Endothelial cell of umbilical vein (primary cell): ENCODE measurements at places on chromosomes 4 and X.
A peak's percentile ranks its signal among the peaks of the same experiment; 100 is the strongest.

- peaks cover 17% of the 10 kb centered on the region for H3K4me1 ChIP-seq
- H3K4me3 ChIP-seq, result no peak overlapping the region
- no peak for DNase-seq
- H3K27me3 ChIP-seq, result no peaks in the 10 kb centered on the region
- H3K27ac ChIP-seq, result no peak overlapping the region
- no peaks in the 10 kb centered on the region for H3K36me3 ChIP-seq
Measured at GRCh38 chr4:140014284-140014683, 139.7 kb downstream of the MAML3 start.

- H3K4me3 ChIP-seq, result no peak overlapping the region
- H3K4me1 ChIP-seq, result peaks cover 11% of the 10 kb centered on the region
- H3K27me3 ChIP-seq, result no peaks in the 10 kb centered on the region
- H3K36me3 ChIP-seq, result no peaks in the 10 kb centered on the region
- no peak for DNase-seq
Measured at GRCh38 chr4:10605746-10606482, 78.7 kb downstream of the CLNK start.

DNA sequence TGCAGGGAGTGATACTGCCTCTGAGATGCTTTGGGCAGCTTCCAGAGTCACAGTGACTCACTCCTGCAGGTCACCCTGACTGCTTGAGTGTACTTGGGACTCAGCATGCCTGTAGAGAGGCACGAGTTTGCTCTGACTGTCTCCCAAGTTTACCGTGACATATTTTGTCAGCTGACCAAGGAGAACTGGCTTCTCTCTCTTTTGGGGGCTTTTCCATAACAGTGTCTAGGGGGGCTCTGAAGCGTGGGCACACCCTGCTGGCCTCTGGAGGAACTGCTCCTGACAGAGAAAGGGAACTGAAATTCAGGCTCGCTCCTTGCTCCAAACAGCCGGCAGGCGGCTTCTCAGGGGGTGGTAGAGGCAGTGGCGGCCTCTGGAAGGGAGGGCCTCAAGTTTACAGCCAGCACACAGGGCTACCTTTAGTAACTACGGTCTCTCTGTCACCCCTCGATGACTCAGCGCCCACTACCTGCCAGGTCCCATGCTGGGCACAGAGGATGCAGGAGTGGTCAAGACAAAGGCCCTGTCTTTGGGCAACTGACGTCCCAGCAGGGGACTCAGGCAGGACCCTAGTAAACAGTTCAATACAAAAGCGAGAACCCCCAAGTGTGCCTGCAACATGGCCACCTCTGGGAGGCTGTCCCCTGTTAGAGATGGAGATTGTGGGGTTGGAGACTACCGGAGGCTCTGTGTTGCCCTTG lies 17.8 kb downstream of the ZNF185 start:
- no peaks in the 10 kb centered on the region for H3K27me3 ChIP-seq
- no peak overlapping the region for H3K4me3 ChIP-seq
- DNase-seq, result peak; percentile 16
- H3K4me1 ChIP-seq, result no peaks in the 10 kb centered on the region

GRCh38 chr4:83876047-83876446 lies 340.1 kb downstream of the GPAT3 start:
- H3K36me3 ChIP-seq, result no peaks in the 10 kb centered on the region
- no peaks in the 10 kb centered on the region for H3K27me3 ChIP-seq
- H3K4me3 ChIP-seq, result no peak overlapping the region
- no peak overlapping the region for H3K27ac ChIP-seq

- H3K4me3 ChIP-seq, result no peak overlapping the region
- H3K4me1 ChIP-seq, result peaks cover 11% of the 10 kb centered on the region
- no peaks in the 10 kb centered on the region for H3K27me3 ChIP-seq
- H3K27ac ChIP-seq, result no peak overlapping the region
- peaks cover 13% of the 10 kb centered on the region for H3K36me3 ChIP-seq
Measured at GRCh38 chr4:145093638-145094037, 4.4 kb downstream of the ANAPC10 start.

GRCh38 chr4:10666616-10667015 lies 18.0 kb downstream of the CLNK start:
- no peak overlapping the region for H3K4me3 ChIP-seq
- no peak overlapping the region for H3K27ac ChIP-seq
- peaks cover 11% of the 10 kb centered on the region for H3K27me3 ChIP-seq
- peaks cover 15% of the 10 kb centered on the region for H3K4me1 ChIP-seq
- DNase-seq, result no peak
- no peaks in the 10 kb centered on the region for H3K36me3 ChIP-seq

DNA sequence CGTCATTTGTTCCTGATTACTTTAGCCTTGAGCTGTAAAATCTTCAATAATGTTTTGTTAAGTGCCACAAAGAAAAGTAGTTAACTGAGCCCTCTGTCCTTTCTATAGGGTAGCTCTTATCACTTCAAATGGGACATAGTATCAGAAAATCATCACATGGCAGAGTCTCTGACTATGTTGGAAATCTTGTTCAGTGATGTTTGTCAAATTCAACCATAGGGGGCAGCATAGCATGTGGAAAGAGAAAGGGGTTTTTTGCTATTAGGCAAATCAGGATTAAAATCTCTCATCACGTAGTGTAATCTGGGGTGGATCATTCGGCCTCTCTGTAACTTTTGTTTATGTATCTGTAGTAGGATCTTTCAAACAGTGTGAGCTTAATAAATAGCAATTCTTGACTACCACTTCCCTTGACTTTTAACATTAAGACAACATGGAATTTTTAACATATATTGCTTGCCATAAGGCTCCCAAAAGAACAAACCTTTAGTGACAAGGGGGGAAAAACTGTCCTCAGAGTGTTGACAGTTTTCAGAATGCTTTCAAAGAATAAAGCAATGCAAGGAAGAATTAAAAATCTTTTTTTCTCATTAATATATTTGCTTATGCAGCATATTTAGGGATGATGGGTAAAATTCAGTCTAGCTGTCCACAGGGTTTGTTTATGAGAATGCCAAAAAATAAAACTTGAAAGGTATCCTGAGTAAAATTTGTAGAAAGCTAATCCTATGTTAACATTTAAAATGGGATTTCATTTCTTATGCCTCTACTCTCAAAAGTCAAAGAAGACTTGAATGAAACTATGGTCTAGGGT lies 127.2 kb downstream of the FBXW7 start:
- H3K27ac ChIP-seq, result no peak overlapping the region
- no peaks in the 10 kb centered on the region for H3K36me3 ChIP-seq
- no peaks in the 10 kb centered on the region for H3K27me3 ChIP-seq
- peak; percentile 42 for DNase-seq

DNA sequence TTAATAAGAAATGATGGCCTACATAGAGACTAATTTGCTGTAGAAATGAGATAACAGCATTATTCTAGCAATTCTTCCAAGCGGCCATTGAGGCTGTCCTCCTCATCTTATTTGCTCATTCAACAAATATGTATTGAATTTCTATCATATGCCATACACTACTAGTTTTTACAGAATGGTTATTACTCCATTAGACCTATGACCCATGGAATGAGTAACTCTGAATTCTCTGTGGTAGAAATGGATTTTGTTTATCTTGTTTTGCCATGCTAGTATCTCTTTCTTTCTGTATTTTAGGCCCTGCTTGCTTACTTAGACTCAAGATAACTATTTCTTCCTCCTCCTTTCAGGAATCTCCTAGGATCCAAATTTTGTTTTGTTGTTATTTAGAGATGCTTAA lies 103.5 kb downstream of the RPA4 start:
- H3K4me1 ChIP-seq, result peaks cover 11% of the 10 kb centered on the region
- H3K27me3 ChIP-seq, result no peaks in the 10 kb centered on the region
- no peak overlapping the region for H3K4me3 ChIP-seq
- H3K36me3 ChIP-seq, result no peaks in the 10 kb centered on the region
- H3K27ac ChIP-seq, result no peak overlapping the region

DNA sequence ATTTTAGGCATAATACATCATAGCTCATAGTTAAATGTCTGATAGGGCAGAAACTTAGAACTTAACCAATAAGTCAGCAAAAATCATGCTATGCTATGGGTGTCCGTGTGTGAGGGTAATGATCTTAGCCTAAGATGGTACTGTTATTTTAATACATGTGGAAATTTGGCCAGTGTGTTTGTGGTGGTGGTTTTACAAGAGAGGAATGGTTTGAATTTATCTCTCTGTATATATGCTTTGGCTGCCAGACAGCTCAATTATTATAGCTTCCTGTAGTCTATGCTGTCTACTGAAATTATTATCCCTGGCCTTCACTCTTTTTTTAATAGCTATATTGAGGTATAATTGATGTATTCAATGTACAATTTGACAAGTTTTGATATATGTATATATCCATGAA lies 21.3 kb downstream of the ZNF330 start:
- peaks cover 2% of the 10 kb centered on the region for H3K4me1 ChIP-seq
- no peak for DNase-seq
- H3K27ac ChIP-seq, result no peak overlapping the region
- H3K4me3 ChIP-seq, result no peak overlapping the region
- no peaks in the 10 kb centered on the region for H3K36me3 ChIP-seq
- no peaks in the 10 kb centered on the region for H3K27me3 ChIP-seq

DNA sequence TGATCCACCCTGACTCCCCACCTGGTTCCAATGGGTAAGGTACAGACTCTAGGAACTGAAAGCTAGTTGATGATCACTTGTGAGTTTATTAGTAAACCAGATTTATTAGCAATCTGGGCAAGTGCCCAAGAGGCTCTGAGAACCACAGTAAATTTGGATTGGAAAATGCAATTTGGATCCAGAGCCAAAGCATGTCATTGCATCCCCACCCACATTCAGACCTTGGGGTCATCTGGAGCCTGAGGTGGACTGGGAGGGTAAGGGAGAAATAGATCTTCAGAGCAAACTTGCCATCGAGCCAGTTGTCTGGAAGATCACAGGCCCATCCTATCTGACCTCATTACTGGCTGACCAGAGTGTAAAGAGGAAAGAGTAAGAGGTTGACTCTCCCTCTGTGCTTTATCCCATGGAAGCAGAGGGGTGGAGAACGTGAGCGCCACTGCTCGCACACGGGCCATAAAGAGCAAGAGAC lies 78.7 kb upstream of the RASGEF1B start:
- no peaks in the 10 kb centered on the region for H3K27me3 ChIP-seq
- no peak overlapping the region for H3K27ac ChIP-seq
- DNase-seq, result no peak
- no peak overlapping the region for H3K4me3 ChIP-seq
- H3K4me1 ChIP-seq, result no peaks in the 10 kb centered on the region
- no peaks in the 10 kb centered on the region for H3K36me3 ChIP-seq

- H3K4me1 ChIP-seq, result peaks cover 28% of the 10 kb centered on the region
- H3K4me3 ChIP-seq, result no peak overlapping the region
- H3K27ac ChIP-seq, result no peak overlapping the region
- DNase-seq, result peak; percentile 20
- no peaks in the 10 kb centered on the region for H3K27me3 ChIP-seq
- H3K36me3 ChIP-seq, result no peaks in the 10 kb centered on the region
Measured at GRCh38 chrX:40177117-40177430, 79.3 kb upstream of the BCOR start.

- H3K27me3 ChIP-seq, result no peaks in the 10 kb centered on the region
- no peak overlapping the region for H3K27ac ChIP-seq
- DNase-seq, result no peak
- H3K4me3 ChIP-seq, result no peak overlapping the region
- no peaks in the 10 kb centered on the region for H3K4me1 ChIP-seq
- no peaks in the 10 kb centered on the region for H3K36me3 ChIP-seq
Measured at GRCh38 chrX:115696939-115697338, 136.0 kb downstream of the PLS3 start.

- no peaks in the 10 kb centered on the region for H3K27me3 ChIP-seq
- no peaks in the 10 kb centered on the region for H3K36me3 ChIP-seq
- DNase-seq, result no peak
- H3K4me1 ChIP-seq, result no peaks in the 10 kb centered on the region
Measured at GRCh38 chr4:186249785-186250754, 15.9 kb upstream of the F11 start.

- no peak overlapping the region for H3K4me3 ChIP-seq
- H3K36me3 ChIP-seq, result no peaks in the 10 kb centered on the region
- H3K27ac ChIP-seq, result no peak overlapping the region
- H3K27me3 ChIP-seq, result no peaks in the 10 kb centered on the region
Measured at GRCh38 chrX:16594490-16594889, 55.5 kb upstream of the S100G start.

DNA sequence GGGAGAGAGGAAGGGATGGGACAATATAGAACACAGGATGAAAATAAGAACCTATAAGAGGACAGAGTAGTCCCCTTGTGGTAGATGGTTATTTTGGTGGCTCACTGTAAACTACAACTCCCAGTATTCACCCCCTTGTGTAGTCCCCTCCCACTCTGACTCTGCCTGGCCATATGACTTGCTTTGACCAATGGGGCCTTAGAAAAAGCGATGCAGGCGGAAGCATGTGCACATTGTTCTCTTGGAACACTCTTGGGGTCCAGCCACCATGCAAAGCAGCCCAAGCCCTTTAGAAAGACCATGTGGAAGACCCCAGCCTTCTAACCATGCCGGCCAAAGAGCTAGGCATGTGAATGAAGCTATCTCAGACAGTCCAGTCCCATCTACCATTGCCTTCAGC lies 415.0 kb downstream of the BCOR start:
- no peak overlapping the region for H3K4me3 ChIP-seq
- DNase-seq, result no peak
- H3K27ac ChIP-seq, result no peak overlapping the region
- no peaks in the 10 kb centered on the region for H3K36me3 ChIP-seq

- no peak overlapping the region for H3K4me3 ChIP-seq
- no peak for DNase-seq
- H3K27ac ChIP-seq, result no peak overlapping the region
- H3K27me3 ChIP-seq, result peaks cover 24% of the 10 kb centered on the region
Measured at GRCh38 chrX:103275947-103276567, 493 bp downstream of the TCEAL5 start.

GRCh38 chrX:45266456-45266855 lies 65.8 kb upstream of the DIPK2B start:
- H3K4me1 ChIP-seq, result peaks cover 6% of the 10 kb centered on the region
- no peaks in the 10 kb centered on the region for H3K36me3 ChIP-seq
- H3K4me3 ChIP-seq, result no peak overlapping the region
- no peaks in the 10 kb centered on the region for H3K27me3 ChIP-seq
- no peak overlapping the region for H3K27ac ChIP-seq

- H3K36me3 ChIP-seq, result no peaks in the 10 kb centered on the region
- no peak overlapping the region for H3K27ac ChIP-seq
- DNase-seq, result no peak
- H3K4me3 ChIP-seq, result no peak overlapping the region
- no peaks in the 10 kb centered on the region for H3K27me3 ChIP-seq
Measured at GRCh38 chrX:10893976-10894375, 217.2 kb upstream of the HCCS start.
